Effector memory CD8-positive, alpha-beta T cell (primary cell): ENCODE measurements at places on chromosomes 7 and 10.

DNA sequence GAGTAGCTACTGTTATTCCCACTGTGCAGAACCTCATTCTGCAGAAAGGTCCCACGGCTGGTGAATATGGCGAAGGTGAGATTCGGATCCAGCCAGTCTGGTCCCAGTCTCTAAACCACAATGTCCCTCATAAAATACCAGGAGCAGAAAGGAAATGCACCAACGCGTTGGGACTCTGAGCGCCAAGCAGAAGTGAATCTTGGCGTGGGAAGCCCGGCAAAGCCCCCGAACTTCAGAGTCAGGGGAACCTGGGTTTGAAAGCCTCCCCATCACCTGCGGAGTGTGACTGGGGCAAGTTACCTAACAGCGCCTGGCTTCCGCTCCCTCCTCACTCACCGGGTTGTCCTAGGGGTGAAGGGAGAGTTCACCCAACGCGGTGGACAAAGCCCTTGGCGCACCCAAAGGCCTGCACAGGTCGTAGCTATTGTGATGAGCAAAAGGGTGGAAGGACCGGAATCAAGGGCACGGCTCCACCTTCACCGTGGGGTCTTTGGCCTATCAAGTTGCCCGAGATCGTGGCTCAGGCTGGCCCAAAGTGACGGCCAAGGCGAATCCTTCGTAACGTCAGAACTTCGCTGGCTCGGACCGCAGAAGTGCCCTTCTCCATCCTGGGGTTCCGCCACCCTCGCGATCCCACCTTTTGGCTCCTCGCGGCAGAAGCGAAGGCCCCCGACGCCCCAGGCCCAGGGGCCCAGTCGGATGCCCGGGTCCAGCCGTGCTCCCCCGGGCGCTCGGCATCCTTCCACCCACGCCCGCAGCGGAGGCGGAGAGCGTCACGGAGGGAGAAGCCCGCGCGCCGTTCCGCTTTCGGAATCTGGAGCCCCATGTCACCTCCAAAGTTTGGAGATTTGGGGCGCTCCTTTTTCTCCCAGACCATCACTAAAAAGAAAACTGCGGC lies 811 bp downstream of the RGS10 start:
- H3K27me3 ChIP-seq, result no peaks in the 10 kb centered on the region
- H3K4me1 ChIP-seq, result peaks cover 40% of the 10 kb centered on the region
- H3K36me3 ChIP-seq, result peaks cover 16% of the 10 kb centered on the region
- peak overlapping the region; percentile 80 for H3K27ac ChIP-seq

DNA sequence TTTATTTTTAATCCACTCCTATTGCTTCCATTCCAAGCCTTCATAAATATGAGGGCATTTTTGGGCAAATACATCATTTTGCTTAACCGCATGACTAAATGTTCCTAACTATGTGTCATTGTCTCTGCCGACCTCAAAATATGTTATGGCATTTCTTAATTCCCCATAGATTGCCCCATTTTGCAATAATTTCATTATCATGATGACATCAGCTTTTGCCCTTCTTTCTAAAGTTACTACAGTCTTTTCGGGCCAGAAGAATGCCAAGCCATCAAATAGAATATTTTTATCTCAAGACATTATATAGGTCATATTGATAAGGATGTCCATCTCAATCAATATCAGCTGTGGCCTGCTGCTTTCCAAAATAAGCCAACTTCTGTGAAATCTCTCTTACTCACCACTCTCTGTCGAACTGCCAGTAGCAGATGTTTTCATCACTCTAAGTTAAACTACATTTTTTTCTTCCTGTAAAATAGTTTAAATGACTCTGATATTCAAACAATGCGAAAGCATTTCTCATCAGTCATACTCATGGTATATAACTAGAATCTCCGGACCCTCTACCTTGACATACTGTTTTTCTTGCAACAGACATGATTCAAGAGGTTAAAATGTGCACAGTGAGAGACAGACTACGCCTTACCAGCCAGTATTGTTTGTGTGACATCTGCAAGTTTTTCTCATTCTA lies 1254.6 kb upstream of the CELF2 start:
- DNase-seq, result no peak
- no peak overlapping the region for H3K4me3 ChIP-seq
- no peaks in the 10 kb centered on the region for H3K36me3 ChIP-seq
- no peaks in the 10 kb centered on the region for H3K27me3 ChIP-seq

GRCh38 chr7:124460056-124460450 lies 305.5 kb downstream of the GPR37 start:
- no peaks in the 10 kb centered on the region for H3K27me3 ChIP-seq
- H3K4me1 ChIP-seq, result no peaks in the 10 kb centered on the region
- DNase-seq, result no peak
- H3K4me3 ChIP-seq, result no peak overlapping the region
- no peaks in the 10 kb centered on the region for H3K36me3 ChIP-seq
- no peak overlapping the region for H3K27ac ChIP-seq

- H3K27me3 ChIP-seq, result no peaks in the 10 kb centered on the region
- no peak for DNase-seq
- peaks cover 76% of the 10 kb centered on the region for H3K4me1 ChIP-seq
- H3K27ac ChIP-seq, result peak overlapping the region; percentile 96
- peak overlapping the region; percentile 92 for H3K4me3 ChIP-seq
These were observed 63.5 kb downstream of the FAM53B start for GRCh38 chr10:124680675-124681074.

DNA sequence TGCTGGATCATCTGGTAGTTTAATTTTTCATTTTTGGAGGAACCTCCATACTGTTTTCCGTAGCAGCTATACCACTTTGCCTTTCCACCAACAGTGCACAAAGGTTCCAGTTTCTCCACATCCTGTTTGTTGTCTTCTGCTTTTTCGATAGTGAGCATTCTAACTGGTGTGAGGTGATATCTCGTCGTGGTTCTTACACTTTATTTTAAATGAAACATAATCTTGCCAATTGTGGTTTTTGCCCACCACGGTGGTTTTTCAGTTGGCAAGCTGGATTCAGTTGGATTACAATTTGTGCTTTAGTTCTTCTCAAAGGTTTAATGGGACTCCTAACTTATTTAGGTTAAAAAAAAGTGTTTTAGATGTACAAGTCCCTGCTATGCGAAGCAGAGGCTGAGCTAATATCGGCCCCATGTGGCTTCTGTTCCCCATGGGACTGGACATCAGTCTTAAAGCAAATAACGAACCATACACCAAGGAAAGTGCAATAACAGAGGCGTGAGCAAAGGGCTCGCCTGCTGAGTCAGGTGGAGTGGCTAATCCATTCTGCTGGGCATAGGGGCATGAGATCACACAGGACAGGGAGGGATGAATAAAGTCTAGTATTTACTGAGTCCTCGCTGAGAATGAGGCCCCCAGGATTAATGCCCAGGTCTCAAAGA lies 153.6 kb downstream of the AOAH start:
- no peak for DNase-seq
- H3K4me1 ChIP-seq, result peaks cover 51% of the 10 kb centered on the region
- H3K4me3 ChIP-seq, result no peak overlapping the region
- H3K27me3 ChIP-seq, result no peaks in the 10 kb centered on the region
- peak overlapping the region; percentile 93 for H3K27ac ChIP-seq

DNA sequence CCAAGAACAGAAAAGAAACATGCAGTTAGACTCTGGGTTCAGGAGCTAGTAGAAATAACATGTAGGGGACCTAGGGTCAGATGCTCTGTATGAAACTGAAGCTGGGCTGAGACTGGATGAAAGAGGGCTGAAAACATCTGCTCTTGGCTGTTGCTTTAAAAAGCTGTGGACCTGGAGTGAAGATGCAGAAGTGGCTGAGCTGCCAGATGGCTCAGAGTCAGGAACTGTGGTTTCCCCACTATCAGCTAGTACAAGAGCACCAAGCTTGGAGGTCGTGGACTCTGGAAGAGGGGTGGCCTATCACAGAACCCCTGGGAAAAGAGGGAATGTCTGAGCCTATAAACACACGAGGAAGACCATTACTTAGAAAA lies 5.9 kb downstream of the ADK start:
- no peak overlapping the region for H3K27ac ChIP-seq
- peaks cover 8% of the 10 kb centered on the region for H3K4me1 ChIP-seq
- no peak overlapping the region for H3K4me3 ChIP-seq
- DNase-seq, result no peak
- H3K27me3 ChIP-seq, result no peaks in the 10 kb centered on the region

DNA sequence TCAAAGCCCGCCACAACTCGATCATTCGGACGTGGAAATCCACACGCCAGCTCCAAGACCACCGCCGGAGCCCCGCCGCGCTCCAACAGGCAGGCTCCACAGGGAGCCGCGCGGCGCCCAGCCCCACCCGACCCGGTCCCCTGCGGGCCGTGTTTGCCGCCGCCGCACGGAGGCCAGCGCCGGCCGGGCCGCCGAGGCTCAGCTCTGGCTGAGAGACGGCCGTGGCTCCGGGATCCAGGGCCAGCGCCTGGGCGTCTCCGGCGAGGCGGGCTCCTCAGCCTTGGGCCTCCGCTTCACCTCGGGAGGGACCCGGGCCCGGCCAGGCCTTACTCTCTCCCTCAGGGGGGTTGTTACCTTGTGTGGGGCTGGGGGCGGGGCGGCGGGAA lies 333 bp downstream of the SMNDC1 start:
- peak overlapping the region; percentile 96 for H3K4me3 ChIP-seq
- no peaks in the 10 kb centered on the region for H3K27me3 ChIP-seq
- H3K27ac ChIP-seq, result peak overlapping the region; percentile 98
- no peak for DNase-seq
- H3K36me3 ChIP-seq, result peaks cover 41% of the 10 kb centered on the region

- H3K4me1 ChIP-seq, result no peaks in the 10 kb centered on the region
- no peaks in the 10 kb centered on the region for H3K27me3 ChIP-seq
- H3K36me3 ChIP-seq, result peaks cover 85% of the 10 kb centered on the region
- no peak overlapping the region for H3K27ac ChIP-seq
- no peak for DNase-seq
These were observed 30.6 kb downstream of the GARS1 start for GRCh38 chr7:30625283-30625682.

DNA sequence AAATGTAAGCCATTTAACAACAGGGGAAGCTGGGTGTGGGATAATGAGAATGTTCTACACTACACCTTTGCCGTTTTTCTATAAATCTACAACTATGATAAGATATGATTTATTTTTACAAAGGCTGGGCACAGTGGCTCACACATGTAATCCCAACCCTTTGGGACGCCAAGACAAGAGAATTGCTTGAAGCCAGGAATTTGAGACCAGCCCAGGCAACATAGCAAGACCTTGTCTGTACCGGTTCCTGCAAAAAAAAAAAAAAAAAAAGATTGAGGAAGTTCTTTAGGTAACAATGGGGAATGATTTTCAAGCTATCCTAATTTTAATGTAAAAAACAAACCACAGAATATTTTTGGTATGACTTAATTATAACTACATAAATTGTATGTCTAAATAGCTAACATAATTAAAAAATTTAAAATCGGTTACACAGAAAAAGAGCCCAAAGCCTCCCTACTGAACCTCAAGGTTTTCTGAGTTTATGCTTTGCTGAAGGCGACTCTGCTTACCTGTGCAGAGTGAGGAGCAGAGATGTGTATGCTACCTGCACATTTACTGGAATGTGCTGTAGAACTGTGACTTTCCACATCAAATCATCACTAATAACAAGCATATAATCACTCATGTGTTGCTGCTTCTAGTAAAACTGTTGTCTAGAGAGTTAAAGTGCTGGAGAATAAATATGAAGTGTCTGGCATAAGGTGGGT lies 163.4 kb downstream of the ATE1 start:
- DNase-seq, result no peak
- H3K4me3 ChIP-seq, result no peak overlapping the region
- H3K27ac ChIP-seq, result no peak overlapping the region
- H3K4me1 ChIP-seq, result peaks cover 3% of the 10 kb centered on the region
- peaks cover 3% of the 10 kb centered on the region for H3K36me3 ChIP-seq

- no peaks in the 10 kb centered on the region for H3K36me3 ChIP-seq
- H3K27me3 ChIP-seq, result peaks cover 21% of the 10 kb centered on the region
- H3K4me1 ChIP-seq, result peaks cover 3% of the 10 kb centered on the region
- no peak for DNase-seq
- no peak overlapping the region for H3K4me3 ChIP-seq
These were observed 12.5 kb downstream of the VENTX start for GRCh38 chr10:133249975-133250754.
